Mucosa of gallbladder (tissue), 1 donor: ENCODE measurements at places on chromosomes 13 and 19. TPM values are rescaled to one million over a fixed set of nuclear protein-coding genes. Genes with fewer than 3 reads are reported as not detected.

DNA sequence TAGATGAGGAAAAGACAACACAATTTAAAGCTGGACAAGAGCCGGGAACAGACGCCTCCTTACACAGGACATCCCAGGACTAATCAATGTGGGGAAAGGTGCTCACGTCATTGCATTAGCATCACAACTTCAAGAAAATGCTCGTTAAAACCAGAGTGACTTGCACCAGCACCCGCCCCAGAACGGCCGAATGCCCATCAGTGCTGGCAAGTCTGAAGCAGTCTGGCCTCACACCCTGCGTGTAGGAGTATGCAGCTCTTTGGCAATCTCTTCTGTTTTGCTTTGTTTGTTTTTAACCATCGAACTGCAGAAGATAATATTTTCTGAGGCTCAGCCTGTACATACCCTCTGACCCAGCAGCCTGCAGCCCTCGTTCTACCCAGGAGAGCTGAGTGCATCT lies 44.8 kb upstream of the LDLR start:
- no peak for DNase-seq

- DNase-seq: no peak
Observed at GRCh38 chr13:23752111-23753001, 136.8 kb downstream of the MIPEP start.

Gene TPTE2
- total RNA-seq: not detected

- no peak for DNase-seq
Observed at GRCh38 chr13:40971321-40971720, 47.8 kb downstream of the ELF1 start.

Gene KBTBD6
- 6.8 TPM for total RNA-seq

Gene IGFL2
- not detected for total RNA-seq

DNA sequence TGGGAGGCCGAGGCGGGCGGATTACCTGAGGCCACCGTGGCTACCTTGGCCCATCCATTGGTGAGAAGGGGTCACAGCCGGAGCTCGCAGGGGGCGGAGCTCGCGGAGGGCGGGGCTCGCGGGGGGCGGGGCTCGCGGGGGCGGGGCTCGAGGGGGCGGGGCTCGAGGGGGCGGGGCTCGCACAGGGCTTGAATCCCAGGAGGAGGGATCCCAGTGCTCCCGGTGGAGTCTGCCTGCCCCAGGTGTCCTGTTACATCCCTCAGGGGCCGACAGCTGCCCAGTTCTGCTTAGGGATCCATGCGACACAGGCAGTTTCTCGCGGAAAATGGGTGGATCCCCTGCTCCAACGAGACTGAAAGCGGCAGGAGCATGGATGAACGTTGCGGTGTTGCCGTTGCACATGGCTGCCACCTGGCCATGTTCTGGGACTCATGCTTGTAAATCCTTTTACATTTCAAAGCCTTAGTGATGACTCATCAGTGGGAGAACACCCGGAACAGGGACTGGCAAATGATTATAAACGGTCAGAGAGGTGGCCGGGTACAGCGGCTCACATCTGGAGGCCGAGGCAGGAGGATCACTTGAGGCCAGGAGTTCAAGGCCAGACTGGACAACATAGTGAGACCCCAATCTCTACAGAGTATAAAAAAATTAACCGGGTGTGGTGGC lies 25.1 kb downstream of the TMPRSS9 start:
- DNase-seq: no peak

GRCh38 chr19:10553087-10553667 lies 9.5 kb downstream of the ATG4D start:
- no peak for DNase-seq

DNA sequence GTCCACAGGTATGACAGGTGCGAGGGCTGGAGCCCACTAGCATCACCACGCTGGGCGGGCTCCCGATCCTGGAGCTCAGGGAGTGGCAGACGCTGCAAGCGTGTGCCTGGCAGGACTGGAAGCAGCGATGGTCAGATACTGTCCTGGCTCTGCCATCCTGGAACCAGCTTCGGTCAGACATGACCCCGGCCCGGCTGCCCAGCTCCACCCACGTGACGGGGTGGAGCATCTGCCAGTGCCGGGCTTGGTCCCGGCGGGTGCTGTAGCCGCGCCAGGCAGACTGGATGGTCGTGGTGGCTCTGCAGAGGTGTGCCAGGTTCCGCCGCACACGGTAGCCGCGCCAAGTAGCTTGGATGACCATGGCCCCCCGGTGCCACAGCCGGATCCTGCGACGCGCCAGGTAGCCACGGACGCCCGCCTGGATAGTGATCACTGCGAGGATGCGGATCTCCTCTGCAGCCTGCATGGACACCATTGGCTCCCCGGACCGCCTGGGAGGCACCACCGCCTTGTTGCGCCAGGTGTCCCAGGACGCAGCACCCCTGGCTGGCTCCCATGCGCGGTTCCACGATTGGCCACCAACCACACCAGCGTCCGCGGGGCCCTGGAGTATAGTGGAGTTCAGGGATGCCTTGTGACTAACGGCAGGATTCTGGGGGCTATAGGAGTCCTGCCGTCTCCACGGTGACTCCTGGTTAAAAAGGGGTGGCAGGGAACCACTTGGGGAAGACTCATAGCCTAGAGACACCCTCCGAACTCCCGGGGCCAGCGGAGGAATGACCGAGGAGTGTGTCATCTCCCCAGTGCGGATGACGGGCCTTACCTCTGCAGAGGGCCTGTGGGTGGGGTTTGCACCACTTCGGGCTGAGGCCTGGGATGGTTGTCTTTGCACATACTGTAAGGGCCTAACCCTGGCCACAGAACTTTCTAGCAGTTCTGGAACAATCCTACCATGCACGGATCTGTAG lies 16.5 kb downstream of the IQCN start:
- no peak for DNase-seq

DNA sequence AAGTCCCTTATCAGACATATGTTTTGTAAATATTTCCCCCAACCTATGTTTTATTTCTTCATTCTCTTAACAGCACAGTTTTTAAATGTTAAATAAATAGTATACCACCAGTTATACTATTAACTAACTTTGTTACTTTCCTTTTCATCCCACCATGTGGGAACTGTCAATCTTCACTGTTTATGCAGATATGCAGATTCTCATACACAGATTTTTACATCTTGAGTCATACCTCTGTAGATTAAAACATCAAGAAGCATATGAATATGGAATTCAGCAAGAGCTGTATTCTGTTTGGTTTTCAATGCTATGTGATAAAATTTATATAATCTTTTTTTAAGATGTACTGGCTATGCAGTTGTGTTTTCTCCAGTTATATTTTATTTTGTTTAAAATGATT lies 566.3 kb downstream of the LIG4 start:
- no peak for DNase-seq

- DNase-seq: no peak
Observed at GRCh38 chr13:50474088-50474662, 369.3 kb downstream of the DLEU7 start.

- DNase-seq: no peak
Observed at GRCh38 chr19:50877338-50877737, 4.1 kb downstream of the KLK2 start.

- DNase-seq: no peak
Observed at GRCh38 chr19:41907994-41908615, 20.1 kb downstream of the ERFL start.

DNA sequence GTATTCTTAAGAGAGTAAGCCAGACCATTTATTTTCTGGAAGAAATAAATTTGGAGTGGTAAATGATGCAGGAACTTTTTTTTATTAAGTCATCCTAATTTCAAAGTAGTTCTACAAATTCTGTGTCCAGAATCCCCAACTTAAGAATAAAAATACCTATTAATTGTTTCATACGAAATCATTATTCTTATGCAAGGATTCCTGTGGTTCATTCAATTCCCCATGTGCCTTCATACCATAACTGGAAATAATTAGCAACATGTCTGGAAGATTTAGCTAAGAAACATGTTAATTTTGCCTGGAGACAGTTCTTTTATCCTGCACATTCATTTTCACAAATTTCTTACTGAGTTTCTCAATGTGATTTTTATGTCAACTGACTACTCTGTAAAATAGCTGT lies 408.6 kb downstream of the PCDH9 start:
- DNase-seq: no peak

Gene PPP2R1A
- 286 TPM for total RNA-seq

GRCh38 chr13:92682832-92683517 lies 543.6 kb upstream of the GPC6 start:
- DNase-seq: no peak

DNA sequence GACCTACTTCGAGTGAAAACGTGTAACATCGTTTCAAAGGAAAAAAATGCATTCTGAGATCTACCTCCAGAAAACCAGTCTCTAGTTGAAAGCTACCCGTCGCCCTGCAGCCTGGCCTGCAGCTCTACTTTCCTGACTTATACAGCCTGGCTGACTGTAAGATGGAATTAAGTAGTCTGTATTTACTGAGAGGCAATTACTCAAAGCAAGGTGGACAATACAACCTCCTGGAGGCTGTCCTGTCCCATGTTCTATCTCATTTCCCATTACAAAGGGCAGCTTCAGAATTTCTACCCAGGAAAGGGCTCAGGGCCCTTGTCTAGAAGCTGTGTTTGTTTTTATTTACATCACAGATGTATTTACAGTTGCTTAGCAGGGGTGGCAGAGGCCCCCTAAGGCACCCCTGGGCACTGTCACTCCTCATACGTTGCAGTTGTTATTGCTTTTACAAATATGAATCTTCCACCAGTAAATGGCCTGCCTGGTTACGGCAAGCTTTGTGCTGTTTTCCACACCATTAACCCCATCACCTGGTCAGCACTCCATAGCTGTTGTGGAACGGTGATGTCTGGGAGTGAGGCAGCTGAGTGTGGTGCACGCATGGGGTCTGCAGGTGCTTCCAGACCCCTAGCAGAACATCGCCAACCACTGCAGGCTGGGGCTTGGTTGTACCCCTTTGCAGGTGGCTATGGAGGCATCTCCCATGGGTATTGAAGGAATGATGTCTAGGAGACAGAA lies 46.3 kb upstream of the MTIF3 start:
- DNase-seq: no peak

DNA sequence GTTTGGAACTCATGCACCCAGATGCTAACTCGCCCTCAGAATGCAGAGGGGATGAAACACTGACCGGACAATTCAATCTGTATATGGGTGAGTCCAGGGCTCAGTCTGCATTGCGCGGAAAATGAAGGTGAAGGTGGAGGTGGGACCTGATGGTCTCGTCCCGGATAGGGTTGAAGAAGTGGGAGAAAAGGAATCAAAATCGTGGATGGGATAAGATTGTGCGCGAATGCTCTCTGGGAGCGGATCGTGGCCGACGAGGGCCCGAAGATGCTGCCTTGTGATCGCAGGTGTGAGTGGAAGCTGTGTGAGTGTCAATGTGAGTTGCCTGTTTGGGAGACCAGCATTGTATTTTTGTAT lies 594 bp upstream of the ZNF850 start:
- no peak for DNase-seq

GRCh38 chr13:106418556-106418955 lies 116.9 kb downstream of the EFNB2 start:
- DNase-seq: no peak

DNA sequence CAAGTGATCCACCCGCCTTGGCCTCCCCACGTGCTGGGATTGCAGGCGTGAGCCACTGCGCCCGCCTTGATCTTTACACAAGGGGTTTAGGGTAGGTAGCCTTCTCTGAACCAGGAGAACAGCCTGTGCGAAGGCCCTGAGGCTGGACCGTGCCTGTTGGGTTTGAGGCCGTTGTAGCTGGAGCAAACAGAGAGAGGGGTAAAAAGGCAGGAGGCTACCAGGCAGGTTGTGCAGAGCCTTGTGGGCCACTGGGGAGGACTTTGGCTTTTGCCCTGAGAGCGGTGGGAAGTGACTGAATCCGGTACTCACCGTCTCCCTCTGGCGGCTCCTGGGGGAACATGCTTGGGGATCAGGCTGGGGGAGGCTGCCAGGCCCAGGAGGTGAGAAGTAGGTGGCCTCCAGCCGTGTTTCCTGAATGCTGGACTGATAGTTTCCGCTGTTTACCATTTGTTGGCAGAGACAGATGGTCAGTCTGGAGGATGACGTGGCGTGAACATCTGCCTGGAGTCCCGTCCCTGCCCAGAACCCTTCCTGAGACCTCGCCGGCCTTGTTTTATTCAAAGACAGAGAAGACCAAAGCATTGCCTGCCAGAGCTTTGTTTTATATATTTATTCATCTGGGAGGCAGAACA lies 24.6 kb downstream of the SPC24 start:
- peak; percentile 84 for DNase-seq

Gene PNMA8B
- total RNA-seq: 5.3 TPM

GRCh38 chr19:47469719-47470118 lies 2.0 kb downstream of the SLC8A2 start:
- no peak for DNase-seq

DNA sequence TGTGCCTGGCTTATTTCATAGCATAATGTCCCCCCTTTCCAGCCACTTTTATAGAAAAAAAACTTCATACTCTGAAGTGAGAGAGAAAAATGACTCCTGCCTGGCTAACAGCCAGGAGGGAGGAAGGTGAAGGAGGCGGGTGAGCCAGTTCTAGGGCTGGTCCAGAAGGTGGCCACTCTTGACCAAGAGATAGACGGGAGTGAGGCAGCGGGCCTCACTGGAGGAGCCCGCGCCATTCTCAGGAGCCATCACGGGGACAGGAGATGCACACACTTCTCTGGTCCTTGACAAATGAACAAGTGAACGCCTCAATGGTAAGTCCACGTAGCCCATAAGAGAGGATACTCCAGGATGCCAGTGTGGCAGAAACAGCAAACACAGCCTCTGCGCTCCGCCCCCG lies 231.4 kb downstream of the UQCRFS1 start:
- no peak for DNase-seq

Gene SLAIN1
- 9.7 TPM for total RNA-seq

Gene ERICH6B
- not detected for total RNA-seq

Gene RCBTB2
- total RNA-seq: 18.3 TPM

GRCh38 chr19:55366790-55367189 lies 3.5 kb downstream of the IL11 start:
- DNase-seq: no peak

- peak; percentile 42 for DNase-seq
Observed at GRCh38 chr13:40318366-40318765, 348.1 kb downstream of the FOXO1 start.

- no peak for DNase-seq
Observed at GRCh38 chr13:42048342-42048683, at the start of gene DGKH. TSS of gene DGKH (plus strand) at chr13:42048648. CDS start at chr13:42048774, 126 bp downstream.

- DNase-seq: no peak
Observed at GRCh38 chr19:55345818-55346724, 6.4 kb downstream of the KMT5C start.
